Stimulated activated CD4-positive, alpha-beta T cell treated with anti-CD3 and anti-CD28 coated beads, TNF-alpha, amount 100 ng/mL, for 24 hours (primary cell): ENCODE measurements at places on chromosomes 16 and 17.
A peak's percentile ranks its signal among the peaks of the same experiment; 100 is the strongest.

DNA sequence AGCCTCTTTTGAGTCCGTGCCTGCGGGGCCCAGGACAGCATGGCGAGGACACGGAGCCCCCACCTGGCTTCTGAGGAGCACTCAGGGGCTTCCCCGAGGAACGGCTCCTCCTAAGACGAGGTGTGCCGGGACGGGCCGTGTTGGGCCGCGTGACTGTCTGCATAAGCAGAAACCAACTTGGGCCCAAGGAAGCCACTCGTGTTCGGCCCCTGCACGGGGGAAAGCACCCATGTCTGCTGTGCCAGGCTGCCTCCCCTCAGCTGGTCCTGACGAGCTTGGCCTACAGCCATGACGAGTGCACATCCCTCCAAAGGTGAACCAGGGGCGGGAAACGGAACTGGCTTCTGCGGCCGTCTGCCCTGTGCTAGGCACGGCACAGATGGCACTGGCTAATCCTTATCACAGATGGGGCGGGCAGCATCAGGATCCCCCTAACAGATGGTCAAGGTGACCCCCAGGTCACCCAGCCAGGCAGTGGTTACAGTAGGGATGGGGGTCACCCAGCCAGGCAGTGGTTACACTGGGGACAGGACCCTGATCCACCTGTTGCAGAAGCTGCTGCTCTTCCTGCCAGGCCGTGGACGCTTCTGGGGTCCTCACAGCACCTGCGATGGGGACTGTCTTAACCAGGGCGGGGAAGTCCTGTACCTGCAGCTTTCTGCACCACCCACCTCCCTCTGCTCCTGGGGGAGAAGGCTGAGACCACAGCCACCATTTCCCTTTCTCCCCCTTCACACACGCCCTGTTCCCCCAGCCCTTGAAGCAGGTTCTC is 25.6 kb downstream of the MRM3 start:
- DNase-seq: no peak

GRCh38 chr16:54935266-54935968 is 4.8 kb downstream of the IRX5 start:
- DNase-seq: no peak

DNA sequence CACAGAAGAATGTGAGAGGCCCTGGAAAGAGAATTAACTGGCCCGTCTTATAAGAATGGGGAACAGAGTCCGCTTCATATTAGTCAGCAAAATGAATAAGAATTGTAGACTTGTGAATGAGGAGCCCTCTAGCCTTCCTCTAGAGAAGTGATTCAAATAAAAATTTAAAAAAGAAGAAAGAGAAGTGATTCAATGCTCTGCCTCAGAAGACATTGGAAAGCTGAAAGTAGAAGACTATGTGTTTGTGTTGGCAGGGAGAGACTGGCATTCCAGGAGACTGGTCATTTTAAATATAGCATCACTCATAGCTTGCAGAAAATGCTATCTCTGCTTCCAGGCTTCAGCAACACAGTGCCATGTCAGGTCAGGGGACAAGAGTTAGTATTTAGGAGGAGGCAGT is 190.6 kb upstream of the HS3ST3A1 start:
- DNase-seq: no peak

GRCh38 chr17:42241871-42242270 is 34.3 kb downstream of the STAT5B start:
- DNase-seq: no peak

- no peak for DNase-seq
These were observed 2.5 kb downstream of the SLC35B1 start for GRCh38 chr17:49705254-49705653.

DNA sequence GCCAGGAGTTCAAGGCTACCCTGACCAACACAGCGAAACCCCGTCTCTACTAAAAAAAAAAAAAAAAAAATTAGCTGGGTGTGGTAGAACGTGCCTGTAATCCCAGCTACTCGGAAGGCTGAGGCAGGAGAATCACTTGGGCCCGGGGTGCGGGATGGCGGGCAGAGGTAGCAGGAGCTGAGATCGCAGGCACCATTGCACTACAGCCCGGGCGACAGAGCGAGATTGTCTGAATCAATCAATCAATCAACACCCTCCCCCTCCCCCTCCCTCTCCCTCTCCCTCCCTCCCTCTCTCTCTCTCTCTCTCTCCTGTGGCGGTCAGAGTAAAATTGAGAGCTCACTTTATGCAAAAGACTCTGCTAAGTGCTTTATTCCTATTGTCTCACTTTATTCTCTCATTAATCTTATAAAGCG is 1.2 kb downstream of the HSDL1 start:
- DNase-seq: no peak

DNA sequence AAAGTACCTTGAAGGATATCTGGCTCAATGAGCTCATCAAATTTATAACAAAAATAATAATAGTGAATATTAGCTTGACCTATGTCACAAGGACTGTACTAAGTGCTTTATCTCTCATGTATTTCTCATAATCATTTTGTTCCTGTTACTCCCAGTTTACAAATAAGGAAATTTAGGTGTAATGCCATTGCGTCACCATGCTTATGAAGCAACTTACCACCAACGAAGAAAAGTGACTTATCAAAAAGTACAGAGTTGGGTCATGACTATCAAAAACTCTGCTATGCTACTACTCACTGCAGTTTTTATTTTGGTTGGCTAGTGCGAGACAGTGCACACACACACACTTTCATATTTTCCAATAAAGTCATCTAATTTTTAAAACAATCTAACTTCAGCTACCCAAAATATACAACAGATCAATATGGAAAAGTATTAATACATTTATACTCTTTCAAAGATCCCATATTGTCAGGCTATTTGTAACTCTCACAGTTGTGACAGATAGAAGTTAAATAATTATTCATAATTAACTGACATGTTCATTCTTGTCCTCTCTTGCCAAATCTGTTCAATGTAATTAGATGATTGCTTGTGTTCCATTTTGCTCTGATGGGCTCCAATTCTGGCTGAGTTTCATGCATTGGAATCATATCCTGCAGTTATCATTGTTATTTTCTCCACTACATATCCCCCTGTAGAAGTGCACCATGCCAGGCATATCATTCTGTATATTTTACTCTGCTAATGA is 119.4 kb downstream of the KCNJ2 start:
- DNase-seq: no peak

DNA sequence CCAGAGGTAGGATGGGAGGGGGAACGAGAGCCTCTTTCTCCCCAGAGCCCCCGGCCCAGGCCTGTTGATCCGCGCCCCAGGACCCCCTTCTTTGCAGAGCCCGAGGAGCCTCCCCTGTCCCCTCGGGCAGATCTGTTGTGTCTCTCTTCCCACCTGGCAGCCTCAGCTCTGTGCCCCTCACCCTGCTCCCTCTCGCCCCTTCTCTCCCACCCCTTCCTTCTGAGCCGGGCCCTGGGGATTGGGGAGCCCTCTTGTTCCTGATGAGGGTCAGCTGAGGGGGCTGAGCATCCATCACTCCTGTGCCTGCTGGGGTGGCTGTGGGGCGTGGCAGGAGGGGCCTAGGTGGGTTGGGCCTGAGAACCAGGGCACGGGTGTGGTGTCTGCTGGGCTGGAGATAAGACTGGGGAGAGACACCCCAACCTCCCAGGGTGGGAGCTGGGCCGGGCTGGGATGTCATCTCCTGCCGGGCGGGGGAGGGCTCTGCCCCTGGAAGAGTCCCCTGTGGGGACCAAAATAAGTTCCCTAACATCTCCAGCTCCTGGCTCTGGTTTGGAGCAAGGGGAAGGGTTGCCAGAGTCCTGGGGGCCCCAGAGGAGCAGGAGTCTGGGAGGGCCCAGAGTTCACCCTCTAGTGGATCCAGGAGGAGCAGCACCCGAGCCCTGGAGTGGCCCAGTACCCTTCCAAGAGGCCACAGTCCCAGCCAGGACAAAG is 65.4 kb downstream of the MRC2 start:
- peak; percentile 18 for DNase-seq

DNA sequence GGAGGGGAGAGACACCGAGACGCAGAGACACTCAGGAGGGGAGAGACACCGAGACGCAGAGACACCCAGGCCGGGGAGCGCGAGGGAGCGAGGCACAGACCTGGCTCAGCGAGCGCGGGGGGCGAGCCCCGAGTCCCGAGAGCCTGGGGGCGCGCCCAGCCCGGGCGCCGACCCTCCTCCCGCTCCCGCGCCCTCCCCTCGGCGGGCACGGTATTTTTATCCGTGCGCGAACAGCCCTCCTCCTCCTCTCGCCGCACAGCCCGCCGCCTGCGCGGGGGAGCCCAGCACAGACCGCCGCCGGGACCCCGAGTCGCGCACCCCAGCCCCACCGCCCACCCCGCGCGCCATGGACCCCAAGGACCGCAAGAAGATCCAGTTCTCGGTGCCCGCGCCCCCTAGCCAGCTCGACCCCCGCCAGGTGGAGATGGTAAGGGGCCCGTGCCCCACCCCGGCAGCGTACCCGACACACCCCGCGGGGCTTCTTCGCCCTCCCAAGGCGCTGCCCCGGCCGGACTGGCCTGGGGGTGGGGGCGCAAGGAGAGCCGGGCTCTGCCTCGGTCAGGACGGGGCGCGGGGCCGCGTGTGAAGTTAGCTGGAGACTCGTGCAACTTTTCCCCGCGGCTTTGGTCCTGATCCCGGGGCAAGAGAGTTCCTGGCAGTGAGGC is 427 bp downstream of the PPP1R1B start:
- DNase-seq: no peak

DNA sequence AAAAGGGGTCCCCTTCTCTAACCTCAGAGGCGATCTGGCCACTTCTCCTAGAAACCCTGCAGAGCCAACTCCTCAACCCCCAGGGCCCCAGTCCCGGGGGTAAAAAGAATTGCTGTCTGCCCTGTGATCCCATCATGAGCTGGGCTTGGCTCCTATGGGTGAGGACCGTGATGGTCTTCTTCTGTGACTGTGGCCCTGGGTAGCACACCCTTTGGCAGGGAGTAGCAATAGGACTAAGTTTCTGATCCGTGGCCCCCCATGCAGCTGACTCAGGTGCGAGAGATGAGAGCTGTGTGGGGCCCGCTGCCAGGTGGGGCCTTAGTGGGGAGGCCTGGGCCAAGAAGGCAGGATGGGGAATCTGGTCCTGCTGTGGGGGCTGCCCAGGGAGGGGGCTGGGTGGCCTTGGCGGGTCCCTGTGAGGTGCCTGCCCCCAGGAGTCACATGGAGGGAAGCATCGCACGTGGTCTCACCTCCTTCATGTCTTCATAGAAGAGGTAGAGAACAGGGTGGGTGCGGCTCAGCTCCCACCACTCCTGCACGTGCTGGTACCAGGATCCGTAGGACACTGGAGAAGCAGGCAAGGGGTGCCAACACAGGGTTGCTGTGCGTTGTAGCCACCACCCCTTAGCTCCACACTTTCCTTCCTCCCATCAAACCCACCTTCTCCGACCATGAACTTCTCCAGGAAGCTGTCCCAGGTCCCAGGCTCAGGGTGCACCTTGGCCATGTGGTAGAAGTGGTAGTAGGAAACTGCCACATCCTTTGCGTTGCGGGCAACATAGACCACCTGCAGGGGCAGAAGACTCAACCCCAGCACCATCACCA is 3.3 kb downstream of the SULT1A1 start:
- DNase-seq: no peak

DNA sequence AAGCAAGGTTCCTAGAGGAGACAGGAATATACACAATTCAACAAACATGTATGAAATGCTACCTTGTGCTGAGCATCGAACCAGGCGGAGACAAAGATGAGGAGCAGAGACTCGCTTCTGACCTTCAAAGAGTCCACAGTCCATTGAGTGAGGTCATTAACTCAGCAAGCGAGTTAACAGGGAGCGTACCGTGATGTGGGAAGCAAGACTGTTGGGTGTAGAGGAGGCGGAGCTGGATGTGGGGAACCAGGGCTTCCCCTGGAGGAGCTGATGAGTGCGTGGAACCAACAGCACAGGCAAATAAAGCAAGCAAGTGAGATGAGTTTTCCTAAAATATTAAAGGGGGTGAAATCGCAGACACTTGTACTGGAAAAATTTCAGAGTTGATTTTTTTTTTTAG is 65.0 kb downstream of the NXN start:
- DNase-seq: no peak

DNA sequence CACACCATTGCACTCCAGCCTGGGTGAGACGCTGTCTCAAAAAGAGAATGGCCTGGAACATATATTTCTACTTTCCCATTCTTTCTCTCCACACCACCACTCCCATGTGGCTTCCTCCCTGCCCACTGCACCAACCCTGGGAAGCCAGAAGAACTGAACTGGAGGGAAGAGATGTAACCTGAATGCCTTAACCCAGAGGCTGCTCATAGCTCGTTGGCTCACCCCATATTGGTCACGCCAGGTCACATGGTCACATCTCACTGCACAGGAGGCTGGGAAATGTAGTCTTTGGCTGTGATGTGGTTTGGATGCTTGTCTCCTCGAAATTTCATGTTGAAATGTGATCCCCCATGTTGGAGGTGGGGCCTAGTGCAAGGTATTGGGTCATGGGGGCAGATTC is 5.9 kb upstream of the DNAH17 start:
- peak; percentile 5 for DNase-seq
